ENCODE measurements at places on chromosomes 7 and 10. TPM values are rescaled to one million over a fixed set of nuclear protein-coding genes. Genes with fewer than 3 reads are reported as not detected.

LRRD1 gene
- total RNA-seq, result 0.19 TPM

STEAP1B gene
- not detected for total RNA-seq

CPA2 gene
- 16.3 TPM for total RNA-seq

ADGRA1 gene
- 0.99 TPM for total RNA-seq

MRC1 gene
- 0.74 TPM for total RNA-seq

PPRC1 gene
- 51.6 TPM for total RNA-seq

TMEM229A gene
- 0.33 TPM for total RNA-seq

ZNF777 gene
- total RNA-seq, result 17.4 TPM

DNA sequence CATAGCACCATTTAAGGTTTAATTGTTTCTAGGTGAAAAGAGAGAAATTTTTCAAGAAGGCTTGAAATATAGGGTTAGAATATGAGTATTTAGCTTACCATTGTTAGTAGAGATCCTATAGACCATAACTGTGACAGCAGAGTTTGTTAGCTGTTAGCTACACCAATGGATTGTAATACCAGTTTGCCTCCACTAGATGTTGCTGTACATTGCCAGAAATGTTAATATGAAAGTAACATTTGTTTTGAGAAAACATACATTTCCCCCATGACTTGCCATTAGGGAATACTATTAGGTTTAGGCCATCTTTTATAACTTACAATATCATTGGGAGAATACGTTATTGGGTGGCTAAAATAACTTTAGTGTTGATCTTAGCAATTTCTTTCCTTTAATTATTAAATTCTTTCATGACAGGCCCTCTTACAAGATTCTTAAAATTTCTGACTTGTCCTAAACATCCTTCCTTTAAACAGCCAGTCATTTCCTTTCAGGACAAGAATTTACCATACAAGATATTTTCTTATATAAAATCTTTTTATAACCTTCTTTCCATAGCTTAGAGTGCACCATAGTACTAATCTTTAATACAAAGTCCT lies 39.5 kb downstream of the ZNF117 start:
- DNase-seq, result no peak

DNA sequence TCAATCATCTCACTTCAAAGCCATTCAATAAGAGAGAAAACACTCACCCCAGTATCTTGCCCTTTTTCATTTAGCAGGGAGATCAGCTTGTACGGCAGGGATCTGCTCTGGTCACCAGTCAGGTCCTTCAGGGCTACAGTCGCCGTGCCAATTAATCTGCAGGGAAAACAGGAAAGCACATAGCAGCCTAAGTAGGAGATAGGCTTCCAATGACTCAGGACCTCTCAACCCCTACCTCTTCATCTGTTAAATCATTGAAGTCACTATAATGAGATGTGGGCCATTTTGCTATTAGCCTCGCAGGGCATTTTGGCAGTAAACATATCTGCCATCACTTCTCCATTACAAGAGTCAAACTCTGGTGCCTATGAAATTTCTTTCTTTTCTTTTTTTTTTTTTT lies 50.8 kb downstream of the MYOF start:
- DNase-seq, result no peak

- DNase-seq, result no peak
Observed at GRCh38 chr7:53218730-53219504, 183.5 kb downstream of the POM121L12 start.

- no peak for DNase-seq
Observed at GRCh38 chr10:88006261-88006660, 142.8 kb downstream of the PTEN start.

DNA sequence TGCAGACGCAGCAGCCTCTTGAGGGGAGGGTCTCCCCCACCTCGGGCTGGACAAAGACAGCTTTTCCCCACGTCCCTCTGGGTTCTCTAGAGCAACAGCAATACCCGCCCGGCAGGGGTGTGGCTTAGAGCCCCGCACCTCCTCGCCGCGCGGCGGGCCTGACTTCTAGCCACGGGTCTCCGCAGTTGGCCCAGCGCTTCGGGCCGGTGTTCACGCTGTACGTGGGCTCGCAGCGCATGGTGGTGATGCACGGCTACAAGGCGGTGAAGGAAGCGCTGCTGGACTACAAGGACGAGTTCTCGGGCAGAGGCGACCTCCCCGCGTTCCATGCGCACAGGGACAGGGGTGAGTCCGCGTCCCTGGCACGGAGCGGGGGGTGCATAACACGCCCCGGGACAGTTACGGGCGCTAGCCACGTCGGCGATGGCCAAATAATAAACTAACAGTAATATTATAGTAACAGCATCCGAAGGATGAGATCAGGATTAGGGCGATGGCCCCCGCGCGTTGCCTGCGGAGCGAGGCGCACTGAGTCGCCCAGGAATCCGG lies 1.2 kb downstream of the CYP2E1 start:
- no peak for DNase-seq

GRCh38 chr10:112271982-112272381 lies 11.2 kb upstream of the TECTB start:
- DNase-seq, result no peak

DNA sequence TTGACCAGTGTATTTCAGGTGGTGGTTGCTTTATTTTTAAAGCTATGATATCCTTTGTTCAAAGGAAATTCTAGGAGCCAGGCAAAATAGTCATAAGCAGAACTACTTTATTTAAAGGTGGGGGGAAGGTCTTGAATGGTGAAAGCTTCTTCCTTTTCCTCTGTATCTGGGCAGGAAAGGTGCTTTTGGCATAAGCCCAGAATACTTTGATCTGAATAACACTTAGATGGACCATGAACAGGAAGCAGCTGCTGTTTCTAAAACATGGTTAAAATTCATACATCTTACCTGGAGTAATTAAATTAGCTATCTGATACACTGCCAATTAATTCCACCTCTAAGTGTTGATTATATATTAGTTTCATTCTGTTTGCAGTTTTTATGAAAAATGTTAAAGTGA lies 13.3 kb downstream of the ZNF804B start:
- no peak for DNase-seq

- no peak for DNase-seq
Observed at GRCh38 chr10:78937800-78938694, 130.7 kb upstream of the ZMIZ1 start.

DNA sequence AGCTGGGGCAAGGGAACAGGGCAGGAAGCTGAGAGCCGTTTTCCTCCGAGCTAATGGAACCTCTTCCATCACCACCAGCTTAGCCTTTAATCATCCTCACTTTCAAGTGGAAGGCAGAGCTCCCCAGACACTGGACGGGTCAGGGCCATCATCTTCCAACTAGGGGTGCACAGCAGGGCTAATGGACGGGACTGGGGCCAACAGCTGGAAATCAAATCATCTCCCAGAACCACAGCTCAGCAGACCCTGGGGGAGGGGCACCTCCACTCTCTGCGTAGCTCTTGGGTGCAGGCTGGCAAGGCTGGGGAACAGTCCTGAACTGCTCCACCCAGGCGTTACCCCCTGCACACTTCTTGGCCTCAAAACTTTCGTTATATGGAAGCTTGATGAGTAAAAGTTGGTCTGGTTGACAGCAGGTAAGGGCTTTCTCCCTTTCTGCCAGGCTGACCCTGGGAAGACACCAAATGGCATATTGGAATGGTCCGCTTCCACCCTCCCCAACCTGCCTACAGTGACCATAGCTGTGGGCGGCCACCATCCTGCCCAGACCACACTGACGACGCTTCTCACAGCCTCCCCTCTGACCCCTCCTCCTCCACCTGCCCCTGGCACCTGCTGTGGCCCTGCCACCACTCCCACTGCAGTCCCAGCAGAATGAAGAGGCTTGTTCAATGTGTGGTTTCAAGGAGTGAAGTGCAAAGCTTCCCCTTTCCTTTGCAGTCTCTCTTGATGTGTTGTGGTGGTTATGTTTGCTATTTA lies 51.7 kb upstream of the RET start:
- DNase-seq, result no peak

DNA sequence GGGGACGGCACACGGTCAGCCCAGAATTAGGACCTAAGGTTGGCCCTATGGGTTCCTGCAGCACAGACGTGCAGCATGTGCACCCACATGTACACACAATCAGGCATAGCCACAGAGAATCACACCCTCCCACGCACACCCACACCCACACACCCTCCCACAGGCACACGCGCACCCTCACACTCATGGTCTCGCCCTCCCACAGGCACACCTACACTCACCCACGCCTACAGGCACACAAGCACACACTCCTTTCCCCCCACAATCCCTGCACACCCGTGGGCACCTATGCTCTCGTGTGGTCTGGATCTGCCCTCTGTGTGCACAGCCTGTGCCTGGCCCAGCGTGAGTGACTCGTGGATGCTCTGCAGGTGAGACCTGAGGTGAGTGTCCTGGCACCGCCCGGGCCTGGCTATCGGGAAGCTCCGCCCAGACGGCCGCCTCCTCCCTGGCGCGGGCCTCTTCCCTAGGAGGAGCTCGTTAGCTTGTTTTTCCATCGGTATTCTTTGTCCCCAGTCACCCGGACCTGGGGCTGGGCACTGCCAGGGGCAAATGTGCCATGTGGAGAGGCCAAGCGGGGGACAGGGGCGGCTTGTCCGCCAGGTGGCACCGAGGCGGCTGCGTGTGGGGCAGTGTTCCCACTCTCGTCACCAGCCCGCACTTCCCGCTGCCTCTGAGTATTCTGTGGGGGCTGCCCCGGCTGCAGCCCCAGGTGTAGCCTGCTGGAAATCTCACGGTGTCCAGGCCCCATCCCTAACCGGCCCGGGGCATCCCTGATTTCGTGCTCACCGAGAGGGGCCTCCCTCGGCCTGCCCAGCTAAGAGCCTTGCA lies 110.2 kb upstream of the FAM20C start:
- DNase-seq, result no peak

GRCh38 chr7:52283335-52283734 lies 752.1 kb upstream of the POM121L12 start:
- DNase-seq, result no peak

- DNase-seq, result no peak
Observed at GRCh38 chr7:11343136-11343535, 369.5 kb downstream of the PHF14 start.

DNA sequence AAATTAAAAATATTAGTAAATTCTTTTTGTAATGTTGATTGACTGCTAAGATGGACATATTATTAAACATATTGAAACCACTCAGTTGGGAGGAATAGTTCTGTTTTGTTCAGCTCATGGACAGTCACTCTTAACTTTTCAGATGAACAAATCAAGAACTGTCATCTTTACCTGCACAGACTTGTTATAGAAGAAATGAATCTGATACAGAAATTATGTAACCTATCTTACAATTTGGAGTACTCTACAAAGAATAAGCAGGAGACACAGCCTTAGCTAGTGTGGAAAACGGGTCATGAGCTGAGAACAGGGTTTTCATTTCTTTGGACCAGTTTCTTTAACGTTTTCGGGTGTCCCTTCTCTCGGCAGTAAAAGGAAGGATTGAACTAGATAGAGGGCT lies 1.2 kb upstream of the ANLN start:
- no peak for DNase-seq

DNA sequence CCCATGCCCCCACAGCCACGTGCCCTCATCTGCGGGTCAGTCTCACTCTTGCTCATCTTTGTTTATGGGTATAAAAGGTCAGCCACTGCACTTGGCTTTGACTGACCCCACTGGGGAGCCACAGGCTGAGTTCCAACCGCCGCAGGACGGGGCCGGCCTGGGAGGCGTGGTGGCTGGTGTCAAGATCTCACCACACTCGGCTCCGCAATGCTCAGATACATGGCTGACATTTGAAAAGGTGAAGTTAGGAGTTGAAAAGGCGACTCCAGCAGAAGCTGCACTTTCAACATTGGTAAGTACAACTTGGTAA lies 14.9 kb downstream of the TUBGCP2 start:
- DNase-seq, result no peak

DNA sequence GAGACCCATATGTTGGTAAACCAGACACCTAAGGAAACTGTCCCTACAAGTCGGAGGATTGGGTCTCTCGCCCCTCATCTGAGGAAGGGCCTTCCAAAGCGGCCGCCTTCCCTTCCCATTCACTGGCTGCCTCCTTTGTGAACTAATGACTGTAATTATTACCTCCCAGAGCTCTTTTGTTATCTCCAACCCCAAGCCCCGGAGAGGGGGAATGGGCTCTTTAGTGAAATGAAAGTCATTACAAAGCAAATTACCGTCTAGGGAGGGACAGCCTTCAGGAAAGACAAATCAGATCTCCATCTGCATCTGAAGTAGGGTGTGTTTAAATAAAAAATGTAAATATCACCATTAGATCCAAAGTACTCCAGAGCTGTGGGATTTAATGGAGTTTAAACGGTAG lies 2.6 kb upstream of the GAD2 start:
- DNase-seq, result no peak

GRCh38 chr7:157033483-157034473 lies 23.3 kb upstream of the MNX1 start:
- no peak for DNase-seq
